ENCODE measurements at places on chromosomes 5 and 9. TPM values are rescaled to one million over a fixed set of nuclear protein-coding genes. Genes with fewer than 3 reads are reported as not detected.

GRCh38 chr5:5738797-5739489, 316.5 kb downstream of the ICE1 start:
- no peak overlapping the region for H3K27ac ChIP-seq
- DNase-seq = no peak
- H3K36me3 ChIP-seq = no peaks in the 10 kb centered on the region
- H3K4me1 ChIP-seq = no peaks in the 10 kb centered on the region
- no peaks in the 10 kb centered on the region for H3K27me3 ChIP-seq
- no peak overlapping the region for H3K4me3 ChIP-seq

- H3K27ac ChIP-seq = no peak overlapping the region
- DNase-seq = no peak
- H3K36me3 ChIP-seq = no peaks in the 10 kb centered on the region
- no peak overlapping the region for H3K4me3 ChIP-seq
- H3K4me1 ChIP-seq = no peaks in the 10 kb centered on the region
- no peaks in the 10 kb centered on the region for H3K27me3 ChIP-seq
Measured at GRCh38 chr5:62593331-62593730, 14.7 kb downstream of the LRRC70 start.

DNA sequence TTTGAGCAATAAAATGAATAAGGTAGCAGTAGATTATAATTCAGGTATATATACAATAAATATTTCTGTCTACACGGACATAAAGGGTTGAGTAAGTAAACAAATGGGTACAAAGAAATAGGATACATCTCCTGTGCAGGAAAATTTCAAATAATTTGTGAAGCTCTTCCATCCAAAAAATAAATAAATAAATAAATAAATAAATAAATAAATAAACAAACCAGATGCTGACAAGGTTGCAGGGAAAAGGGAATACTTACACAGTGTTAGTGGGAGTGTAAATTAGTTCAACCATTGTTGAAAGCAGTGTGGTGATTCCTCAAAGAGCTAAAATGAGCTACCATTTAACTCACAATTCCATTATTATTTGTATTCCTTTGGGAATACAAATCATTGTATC, 227.3 kb upstream of the CDH18 start:
- no peak for DNase-seq
- H3K4me1 ChIP-seq = no peaks in the 10 kb centered on the region
- H3K27me3 ChIP-seq = no peaks in the 10 kb centered on the region

DNA sequence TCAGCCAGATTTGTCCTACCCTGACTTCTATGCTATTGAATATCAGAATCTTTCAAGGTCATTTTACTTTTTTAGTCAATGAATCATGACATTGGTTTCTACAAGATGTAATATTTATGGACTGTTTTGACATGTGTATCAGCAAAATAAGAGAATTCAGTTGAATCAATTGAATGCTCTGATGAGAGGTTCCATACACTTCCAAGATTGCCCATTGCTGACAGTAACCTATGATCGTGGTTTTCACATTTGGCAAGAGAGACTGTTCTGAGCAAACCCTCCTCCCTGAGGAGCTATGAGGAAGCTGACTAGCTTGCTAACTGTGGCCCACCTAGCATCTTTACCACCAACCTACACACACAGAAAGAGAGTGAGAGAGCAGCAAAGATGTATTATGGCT, 56.7 kb upstream of the FST start:
- H3K27ac ChIP-seq = no peak overlapping the region
- H3K36me3 ChIP-seq = no peaks in the 10 kb centered on the region
- H3K27me3 ChIP-seq = no peaks in the 10 kb centered on the region

DNA sequence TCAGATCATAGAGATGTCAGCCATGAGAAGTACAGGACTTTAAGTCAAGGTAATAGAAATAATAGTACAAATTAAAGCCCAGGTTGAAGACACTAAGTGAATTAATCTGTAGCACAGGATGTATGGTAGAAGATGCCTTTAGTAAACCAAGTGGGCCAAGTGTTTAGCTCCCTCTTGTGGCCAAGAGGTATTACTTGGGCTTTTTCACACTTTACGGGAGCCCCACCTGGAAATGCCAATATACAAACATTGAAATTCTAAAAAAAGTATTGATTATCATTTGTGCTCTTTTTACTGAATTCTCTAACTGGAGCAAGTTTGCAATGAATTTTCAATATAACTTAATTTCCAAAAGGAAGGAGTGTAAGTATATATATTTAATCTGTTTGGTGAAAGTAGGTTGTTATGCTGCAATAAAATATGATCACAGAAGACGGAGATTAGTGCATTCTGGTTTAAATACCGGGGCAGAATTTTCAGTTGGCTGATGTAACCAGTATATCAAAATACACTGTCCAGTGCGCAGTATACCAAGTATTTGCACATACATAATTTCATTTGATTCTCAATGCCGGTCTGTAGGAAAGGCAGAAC, 84.7 kb downstream of the PARP8 start:
- no peaks in the 10 kb centered on the region for H3K36me3 ChIP-seq
- no peaks in the 10 kb centered on the region for H3K27me3 ChIP-seq
- peak; percentile 66 for DNase-seq
- H3K4me1 ChIP-seq = peaks cover 41% of the 10 kb centered on the region
- no peak overlapping the region for H3K4me3 ChIP-seq
- no peak overlapping the region for H3K27ac ChIP-seq

GRCh38 chr5:7852542-7852941, 1.6 kb upstream of the CFAP90 start:
- H3K36me3 ChIP-seq = no peaks in the 10 kb centered on the region
- H3K27me3 ChIP-seq = peaks cover 8% of the 10 kb centered on the region
- DNase-seq = no peak
- peaks cover 6% of the 10 kb centered on the region for H3K4me1 ChIP-seq
- no peak overlapping the region for H3K4me3 ChIP-seq

The SLC4A9 gene
- polyA plus RNA-seq = not detected

The ANKRD31 gene
- 0.33 TPM for polyA plus RNA-seq
